ENCODE measurements at places on chromosomes 12 and 14.

- DNase-seq: peak; percentile 51
These were observed 1193.7 kb downstream of the GALC start for GRCh38 chr14:86799244-86799647.

- DNase-seq: no peak
These were observed 3.6 kb downstream of the TNS2 start for GRCh38 chr12:53053218-53054111.

DNA sequence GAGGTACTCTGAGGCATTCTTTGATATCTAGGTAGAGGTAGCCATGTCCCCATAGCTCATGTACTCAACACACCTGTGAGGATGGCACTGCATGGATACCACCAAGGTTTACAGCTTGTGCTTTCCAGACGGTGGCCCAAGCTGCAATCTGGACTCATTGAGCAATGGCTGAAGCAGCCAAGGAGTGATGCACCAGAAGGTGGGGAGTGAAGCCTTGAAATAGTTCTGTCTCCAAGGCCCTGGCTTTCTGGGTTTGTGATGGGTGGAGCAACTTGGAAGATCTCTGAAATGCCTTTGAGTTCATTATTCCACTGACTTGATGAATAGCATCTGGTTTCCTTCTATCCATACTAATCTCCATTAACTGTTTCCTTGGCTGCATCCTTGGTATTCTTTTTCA is 290.0 kb upstream of the NOVA1 start:
- DNase-seq: no peak

DNA sequence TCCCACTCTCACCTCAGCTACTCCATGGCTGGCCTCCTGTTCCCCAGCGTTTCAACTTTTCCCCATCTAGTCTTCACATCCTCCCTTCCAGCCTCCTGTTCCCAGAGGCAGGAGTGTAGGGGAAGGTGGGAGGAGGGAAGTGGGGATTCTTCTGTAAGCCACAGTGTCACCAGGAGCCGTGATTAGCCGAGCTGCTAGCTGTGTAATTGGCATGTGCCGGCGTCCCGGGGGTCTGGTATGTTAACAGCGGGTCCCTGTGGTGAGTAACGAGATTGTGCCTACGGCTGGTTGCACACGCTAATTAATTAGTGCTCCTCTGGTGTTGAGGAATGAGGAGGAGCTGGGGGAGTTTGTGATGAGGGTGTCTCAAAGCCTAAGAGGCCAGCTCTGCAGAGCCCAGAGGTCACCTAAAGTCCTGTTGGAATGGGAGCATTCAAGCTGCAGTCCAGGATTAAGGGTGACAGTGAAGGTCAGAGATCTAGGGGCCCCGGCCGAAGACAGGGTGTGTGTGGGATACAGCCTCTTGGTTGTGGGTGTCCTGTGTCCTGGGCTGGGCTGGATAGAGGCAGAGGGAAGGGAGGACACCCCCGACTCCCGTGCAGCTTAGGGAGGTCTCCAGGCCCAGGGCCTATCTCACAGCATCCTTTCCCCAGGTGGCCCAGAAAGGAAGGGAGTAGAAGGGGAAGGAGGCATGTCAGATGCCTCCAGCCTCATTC is 10.0 kb upstream of the CALCOCO1 start:
- DNase-seq: no peak

- no peak for DNase-seq
These were observed 15.0 kb upstream of the PIP4K2C start for GRCh38 chr12:57575771-57576612.

DNA sequence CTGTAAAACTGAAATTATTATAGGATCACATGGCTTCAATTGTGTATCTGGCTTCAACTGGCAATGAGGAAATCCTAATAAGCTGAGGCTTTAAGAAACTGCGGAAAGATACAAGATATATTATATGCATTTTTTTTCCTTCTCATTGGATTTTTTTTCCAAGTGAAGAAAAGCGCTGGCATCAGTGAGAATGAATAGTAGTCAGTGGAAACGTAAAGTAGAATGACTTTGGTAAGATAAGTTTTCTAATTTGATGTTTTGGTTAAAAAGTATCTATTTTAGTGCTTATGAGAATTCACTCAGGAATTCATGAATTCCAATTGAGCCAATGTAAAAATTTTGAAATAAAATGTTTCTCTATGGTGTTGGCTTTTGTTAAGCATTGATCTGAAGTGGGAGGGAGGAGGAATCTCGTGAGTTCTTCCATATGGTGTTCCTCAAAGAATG is 173.5 kb upstream of the FRMD6 start:
- DNase-seq: no peak

GRCh38 chr14:61516964-61517653 is 178.2 kb upstream of the HIF1A start:
- no peak for DNase-seq

GRCh38 chr14:44477953-44478352 is 29.1 kb downstream of the FSCB start:
- no peak for DNase-seq

GRCh38 chr12:5375547-5376295 is 56.2 kb upstream of the NTF3 start:
- no peak for DNase-seq

DNA sequence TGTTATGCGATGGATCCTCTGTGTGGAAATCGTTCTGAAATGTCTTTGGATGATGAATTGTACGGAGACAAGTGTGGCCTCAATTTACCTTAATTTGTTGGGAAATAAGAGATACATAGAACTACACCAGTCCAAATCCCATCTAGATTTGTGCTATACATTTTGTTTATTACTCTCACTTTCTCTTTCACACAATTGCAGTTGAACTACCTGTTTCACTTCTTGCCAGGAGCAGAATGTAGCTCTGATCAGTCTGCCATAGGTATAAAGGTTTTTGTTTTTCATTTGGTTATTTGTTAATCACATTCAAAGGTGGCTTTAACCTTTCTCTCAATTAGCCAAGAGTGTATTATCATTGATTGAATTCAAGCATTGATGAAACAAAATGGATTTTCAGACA is 268.2 kb downstream of the SNAPC1 start:
- no peak for DNase-seq

DNA sequence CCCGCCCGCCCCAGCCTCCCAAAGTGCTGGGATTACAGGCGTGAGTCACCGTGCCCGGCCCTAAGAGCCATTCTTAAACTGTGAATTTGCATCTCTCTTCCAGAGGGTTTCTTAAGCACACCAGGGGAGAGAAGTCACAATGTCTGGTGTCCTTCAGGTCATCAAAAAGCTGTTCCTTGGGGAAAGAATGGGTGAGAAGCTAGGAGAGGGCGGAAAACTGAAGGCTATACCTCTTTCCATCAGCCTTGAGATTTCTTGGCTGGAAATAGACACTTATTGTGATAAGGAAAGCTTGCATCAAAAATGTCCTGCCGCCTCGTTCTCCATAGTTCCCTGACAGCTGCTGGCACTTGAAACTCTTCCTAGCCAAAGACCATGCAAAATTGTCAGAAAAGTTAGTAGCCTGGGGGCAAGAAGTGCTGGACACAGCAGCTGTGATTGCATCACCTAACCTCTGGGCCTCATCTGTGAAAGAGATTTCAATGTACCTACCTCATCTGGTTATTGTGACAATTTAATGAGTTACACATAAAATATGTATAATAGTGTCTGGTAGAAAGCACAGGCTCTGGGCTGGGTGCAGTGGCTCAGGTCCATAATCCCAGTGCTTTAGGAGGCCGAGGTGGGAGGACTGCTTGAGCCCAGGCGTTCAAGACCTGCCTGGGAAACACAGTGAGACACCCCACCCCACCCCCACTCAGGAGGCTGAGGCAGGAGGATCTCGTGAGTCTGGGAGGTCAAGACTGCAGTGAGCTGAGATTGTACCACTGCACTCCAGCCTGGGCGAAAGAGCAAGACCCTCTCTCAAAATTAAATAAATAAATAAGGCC is 9.7 kb upstream of the UBC start:
- DNase-seq: no peak

DNA sequence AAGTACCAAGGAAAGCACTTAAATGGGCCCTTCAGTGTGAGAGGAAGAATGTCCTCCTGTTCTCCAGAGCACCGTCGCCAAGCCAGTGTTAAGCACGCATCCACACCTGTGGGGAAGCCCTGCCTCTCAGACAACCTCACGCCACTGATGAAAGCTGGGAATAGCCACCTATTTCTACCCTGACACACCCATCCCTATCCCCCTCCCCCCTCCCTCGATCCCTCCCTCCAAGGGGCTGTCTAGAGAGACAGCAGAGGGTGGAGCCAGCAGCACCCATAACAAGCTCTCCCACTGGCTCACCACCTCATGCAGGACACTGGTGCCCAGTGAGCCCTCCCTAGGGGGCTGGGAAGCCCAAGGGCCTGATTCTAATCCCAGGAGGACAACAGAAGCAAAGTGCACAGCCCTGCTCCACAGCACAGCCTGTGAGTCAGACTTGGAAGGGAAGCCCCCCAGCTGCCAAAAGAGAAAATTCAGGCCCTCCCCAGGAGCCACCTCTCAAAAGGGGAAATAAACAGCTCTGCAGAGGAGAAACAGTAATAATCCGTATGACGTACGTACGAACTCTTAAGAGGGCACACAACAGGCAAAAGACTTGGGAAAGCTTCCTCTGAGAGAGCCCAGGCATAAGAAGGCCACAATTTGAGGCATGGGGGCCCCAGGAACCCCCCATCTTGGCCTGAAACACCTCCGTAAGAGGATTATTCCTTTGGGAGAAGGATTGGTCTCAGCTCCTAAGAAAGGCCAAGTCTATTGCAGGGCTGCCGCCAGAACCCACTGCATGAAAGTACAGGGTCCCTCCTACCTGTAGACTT is 7.8 kb downstream of the PITPNM2 start:
- DNase-seq: no peak

DNA sequence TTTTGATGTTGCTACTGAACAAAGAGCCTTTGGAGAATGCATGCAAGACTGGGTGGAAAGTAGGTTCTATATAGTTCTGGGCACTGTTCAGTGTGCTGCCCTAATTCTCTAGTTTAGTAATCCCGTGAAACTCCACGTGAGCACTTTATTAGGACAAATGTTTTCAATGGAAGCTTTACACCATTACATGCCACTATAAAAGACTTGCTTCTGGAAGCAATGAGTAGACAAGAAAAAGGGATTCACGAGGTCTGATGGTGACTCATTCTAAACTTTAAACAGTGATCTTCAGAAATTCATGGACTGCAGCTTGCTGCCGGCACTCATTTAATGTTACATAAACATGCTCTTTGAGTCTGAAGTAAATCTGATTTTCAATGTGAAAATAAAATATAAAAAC is 22.3 kb downstream of the ATG14 start:
- no peak for DNase-seq

GRCh38 chr14:29126361-29126760 is 359.8 kb downstream of the FOXG1 start:
- no peak for DNase-seq
